ENCODE measurements at places on chromosomes 16 and 17.
A peak's percentile ranks its signal among the peaks of the same experiment; 100 is the strongest.

DNA sequence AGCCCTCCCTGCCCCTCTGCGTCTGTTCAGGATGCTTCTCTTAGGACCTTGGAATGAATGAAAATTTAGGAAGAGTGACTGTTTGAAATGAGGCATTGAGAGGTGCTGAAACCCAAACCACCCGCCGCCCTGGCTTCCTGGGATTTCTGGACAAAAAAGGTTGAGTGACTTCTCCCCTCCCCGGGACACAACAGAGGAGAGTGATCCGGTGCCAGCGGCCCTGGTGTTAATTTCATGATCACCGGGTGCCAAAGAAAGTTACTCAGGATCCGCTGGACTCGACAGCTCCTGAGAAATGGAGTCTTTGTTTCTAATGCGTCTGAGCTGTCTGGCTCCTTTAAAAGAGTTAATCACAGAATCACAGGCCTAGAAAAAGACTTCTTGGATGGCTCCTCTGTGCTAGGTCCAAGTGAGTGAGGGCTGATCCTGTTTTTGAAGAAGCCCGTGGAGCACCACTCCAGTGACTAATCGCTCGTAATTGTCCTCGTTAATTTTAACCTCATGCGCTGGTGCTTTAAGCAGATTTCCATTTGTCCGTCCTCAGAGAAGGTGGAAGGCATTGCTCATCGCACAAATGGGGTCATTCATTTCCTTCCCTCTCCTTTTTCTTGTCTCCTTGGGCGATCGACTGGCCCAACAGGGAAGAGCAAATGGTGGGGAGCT, 144.4 kb upstream of the ZFHX3 start:
- DNase-seq, result no peak

- no peak for DNase-seq
Observed at GRCh38 chr17:3667366-3668278, 756 bp downstream of the TAX1BP3 start.

DNA sequence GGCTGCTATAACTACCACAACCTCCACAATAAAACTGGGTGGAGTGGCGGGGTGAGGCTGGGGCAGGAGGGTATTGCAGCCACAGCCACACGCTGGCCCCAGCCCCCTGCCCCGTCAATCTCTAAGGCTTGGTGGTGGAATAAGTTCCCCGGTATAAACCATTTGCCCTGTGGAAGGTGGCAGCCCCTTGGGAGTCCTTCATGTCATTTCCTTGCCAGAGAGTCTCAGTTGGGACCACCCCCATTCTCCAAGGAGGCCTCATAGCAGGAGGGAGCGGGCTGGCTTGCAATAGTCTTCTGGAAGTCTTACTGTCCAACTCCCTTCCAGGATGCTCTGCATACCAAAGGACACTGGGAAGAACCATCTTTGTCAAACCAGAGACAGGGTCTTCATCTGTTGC, 19.4 kb downstream of the CD300A start:
- DNase-seq, result no peak

GRCh38 chr16:2040787-2041522, 6.7 kb downstream of the NTHL1 start:
- DNase-seq, result no peak

DNA sequence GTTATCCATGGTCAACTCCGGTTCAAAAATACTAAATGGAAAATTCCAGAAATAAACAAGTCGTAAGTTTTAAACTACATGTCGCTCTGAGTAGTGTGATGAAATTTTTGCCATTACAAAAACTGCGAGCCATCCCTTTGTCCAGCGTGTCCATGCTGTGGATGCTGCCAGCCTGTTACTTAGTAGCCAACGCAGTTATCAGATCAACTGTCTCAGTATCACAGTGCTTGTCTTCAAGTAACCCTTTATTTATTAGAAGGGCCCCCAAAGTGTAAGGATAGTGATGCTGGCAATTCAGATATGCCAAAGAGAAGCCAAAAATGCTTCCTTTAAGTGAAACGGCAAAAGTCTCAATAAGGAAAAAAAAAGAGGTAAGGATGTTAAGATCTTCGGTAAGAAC, 23.9 kb downstream of the SNN start:
- DNase-seq, result no peak

DNA sequence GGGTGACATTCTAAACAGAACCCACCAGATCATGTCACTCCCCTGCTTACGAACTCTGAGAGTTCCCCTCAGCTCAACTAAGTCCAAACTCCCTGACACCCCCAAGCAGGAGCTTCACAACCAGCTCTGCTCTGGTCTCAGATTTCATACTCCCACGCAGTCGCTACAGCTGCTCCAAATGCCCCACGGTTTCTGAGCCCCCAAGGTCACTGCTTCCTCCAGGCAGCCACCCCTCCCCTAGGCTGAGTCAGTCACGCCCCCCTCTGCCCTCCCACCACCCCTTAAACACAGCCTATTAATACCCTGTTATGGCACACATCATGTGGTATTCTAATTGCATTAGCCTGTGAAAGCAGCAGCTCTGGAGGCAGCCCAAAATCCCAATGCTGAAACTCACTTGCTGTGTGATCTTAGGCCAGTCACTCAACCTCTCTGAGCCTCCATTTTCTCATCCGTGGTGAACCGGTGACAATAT, 51.5 kb downstream of the GSG1L start:
- DNase-seq, result no peak

DNA sequence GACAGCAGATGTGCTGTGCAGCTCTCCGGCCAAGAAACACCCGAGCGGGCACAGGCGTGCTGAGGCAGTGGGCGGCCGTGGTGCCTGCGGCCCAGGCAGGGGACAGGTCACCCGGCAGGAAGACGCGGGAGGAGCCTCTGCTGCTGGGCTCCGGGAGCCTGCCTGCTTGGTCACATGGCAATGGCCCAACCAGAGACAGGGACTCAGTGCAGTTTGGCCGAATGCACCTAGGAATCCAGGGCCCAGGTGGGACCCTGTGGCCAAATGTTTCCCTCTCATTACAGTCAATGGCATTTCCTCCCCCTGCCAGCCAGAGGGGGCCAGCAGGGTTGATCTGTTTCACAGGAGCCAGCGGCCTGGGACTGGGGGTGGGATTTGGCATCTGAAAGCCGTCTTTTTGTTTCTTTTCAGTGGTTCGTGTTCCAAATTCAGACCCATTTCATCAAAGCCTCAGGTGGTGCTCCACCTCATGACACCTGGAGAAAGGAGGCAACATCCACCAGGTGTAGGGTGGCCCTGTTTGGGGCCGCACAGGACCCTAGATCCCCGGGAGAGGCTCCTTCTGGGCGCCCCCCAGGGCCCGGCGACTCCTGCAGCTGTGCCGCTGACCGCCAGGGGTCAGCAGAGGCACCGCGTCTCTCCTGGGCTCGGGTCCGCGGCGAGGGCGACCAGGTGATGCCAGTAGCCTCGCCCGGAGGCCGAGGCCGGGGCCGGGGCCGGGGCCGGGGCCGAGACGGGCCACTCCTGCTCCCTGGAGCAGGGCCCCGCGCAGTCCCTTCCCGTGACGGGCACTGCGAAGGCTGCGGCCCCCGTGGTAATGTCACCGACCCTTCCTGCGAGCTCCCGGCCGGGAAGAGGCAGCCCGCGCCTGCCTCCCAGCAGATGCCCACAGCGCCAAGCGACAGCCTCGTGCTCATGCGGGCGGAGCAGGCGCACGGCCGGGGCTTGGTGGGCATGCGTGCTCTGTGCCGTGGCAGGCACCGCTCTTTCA, 118.5 kb downstream of the C16orf78 start:
- peak; percentile 74 for DNase-seq

DNA sequence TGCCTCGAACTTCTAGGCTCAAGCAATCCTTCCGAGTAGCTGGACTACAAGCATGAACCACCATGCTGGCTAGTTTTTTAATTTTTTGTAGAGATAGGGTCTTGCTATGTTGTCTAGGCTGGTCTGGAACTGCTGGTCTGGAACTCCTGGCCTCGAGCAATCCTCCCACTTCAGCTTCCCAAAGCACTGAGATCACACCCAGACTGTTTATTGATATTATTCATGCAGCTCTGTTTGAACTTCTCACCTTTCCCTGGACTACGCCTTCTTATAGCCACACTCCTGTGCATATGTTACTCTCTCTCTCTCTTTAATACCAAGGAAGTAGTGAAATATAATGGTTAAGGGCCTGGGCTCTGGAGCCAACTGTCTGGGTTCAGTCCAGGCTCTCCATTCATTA, 4.6 kb downstream of the COG7 start:
- no peak for DNase-seq

DNA sequence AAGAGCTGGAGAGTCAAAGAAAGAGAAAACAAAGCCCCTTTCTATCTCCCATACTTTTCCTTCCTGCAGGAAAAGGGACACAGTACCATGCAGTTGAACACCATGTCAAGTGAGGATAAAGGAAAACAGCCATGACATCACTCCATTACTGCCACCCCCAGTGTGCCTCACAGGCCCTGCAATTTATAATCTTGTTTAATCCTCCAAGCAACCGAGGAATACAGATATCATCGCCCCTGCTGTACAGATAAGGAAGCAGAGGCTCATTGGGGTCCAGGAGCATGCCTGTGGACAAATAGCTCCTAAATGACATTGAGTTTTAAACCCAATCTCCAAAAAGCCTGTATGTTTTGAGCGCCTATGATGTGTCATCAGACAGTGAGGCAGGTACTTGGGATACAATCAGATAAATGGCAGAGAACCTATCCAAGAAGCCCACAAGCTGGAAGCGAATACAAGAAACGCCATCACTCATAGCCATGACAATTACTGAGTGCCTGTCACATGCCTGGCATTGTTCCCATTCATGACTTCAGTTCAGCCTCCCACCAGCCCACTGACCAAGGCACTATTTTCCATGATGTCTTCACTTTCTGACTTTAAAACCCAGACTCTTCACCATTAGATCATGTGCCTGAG, 45.5 kb downstream of the CPPED1 start:
- DNase-seq, result no peak

GRCh38 chr16:19861811-19862327, 22.8 kb downstream of the GPRC5B start:
- no peak for DNase-seq

- DNase-seq, result peak; percentile 49
Observed at GRCh38 chr17:56723421-56723820, 110.3 kb downstream of the C17orf67 start.

GRCh38 chr16:3804426-3805016, 76.0 kb downstream of the CREBBP start:
- no peak for DNase-seq

GRCh38 chr16:12515746-12516145, 287.9 kb downstream of the CPPED1 start:
- DNase-seq, result no peak

DNA sequence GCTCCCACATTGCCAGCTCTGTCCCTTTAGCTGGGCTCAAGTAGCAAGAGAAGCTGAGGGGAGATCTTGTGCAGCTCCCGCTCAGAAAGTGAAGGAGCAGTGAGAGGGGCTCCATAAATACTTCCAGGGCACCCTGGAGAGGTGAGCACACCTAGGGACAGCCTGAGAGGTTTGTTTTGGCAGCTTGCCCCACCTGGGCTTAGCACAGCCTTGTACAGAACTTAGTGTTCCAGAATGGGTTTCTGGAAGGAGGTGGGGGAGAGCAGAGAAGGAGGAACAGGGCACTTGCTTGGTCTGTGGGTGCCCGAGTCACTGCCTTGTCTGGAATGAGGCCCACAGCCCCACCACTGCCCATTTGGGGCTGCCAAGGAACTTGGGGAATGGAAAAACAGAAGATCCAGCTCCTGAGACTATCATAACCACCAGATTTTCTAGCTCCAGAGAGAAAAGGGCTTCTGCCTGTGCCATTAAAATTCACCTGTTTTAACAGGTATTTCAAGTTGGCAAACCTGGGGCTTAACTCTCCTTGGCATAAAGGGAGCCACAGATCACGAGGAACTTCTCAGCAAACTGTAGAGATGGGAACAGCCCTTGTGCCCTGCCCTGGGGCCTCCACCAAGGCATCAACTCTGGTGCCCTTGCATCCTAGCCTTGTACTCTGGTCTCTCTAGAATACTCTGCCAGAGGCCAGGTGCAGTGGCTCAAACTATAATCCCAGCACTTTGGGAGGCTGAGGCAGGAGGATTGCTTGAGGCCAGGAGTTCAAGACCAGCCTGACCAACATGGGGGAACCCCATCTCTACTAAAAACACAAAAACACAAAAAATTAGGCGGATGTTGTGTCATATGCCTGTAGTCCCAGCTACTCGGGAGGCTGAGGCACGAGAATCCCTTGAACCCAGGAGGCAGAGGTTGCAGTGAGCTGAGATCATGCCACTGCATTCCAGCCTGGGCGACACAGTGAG, 1.9 kb downstream of the PRR15L start:
- DNase-seq, result no peak

- DNase-seq, result no peak
Observed at GRCh38 chr17:42338427-42338985, 49.7 kb downstream of the STAT3 start.

- peak; percentile 28 for DNase-seq
Observed at GRCh38 chr17:77763023-77763422, 195.5 kb upstream of the TNRC6C start.

DNA sequence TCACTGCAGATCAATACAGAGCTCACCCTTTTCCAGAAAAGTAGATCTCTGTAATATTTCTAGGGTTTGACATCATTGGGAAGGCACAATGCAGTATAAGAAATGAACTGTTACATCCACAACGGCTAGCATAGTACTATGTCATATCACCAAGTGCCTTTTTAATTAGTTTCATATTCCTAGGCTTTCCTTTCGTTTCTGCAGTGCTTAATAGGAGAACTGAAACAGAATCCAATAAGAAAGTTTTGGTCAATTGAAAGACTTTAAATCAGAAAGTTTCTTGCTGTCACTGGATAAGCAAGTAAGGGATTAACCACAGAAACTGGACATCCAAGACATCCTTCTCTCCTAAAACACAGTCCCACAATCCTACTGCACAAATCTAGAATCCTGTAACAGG, 3.5 kb upstream of the RNF43 start:
- no peak for DNase-seq

- DNase-seq, result no peak
Observed at GRCh38 chr16:29192329-29193247, 207.7 kb downstream of the LAT start.

DNA sequence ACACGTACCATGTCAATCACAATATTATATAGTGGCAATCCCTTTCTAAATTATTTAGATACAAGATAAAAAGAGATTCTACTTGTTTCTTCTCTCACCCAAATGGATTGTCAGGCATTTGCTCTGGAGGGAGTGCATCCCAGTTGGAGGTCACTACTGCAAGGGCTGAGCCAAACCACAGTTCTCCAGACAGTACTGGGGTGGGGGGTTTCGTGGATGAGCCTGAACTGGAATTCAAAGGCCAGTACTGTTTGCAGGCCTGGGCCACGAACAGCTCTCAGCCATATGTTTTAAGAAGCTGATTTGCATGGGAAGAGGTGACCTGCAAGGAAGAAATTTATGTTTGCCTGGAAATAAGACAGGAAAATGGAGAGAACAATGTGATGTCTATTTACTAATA, 314.9 kb downstream of the PMP22 start:
- DNase-seq, result no peak

Measured in NCI-H1694 treated with DMSO at 0.1 percent for 48 hours (cell line).